Posterior cingulate gyrus (tissue), 11 donors: ENCODE measurements at places on chromosomes 6 and 20.

GRCh38 chr6:168145747-168146596 is 67.0 kb upstream of the FRMD1 start:
- DNase-seq: no peak

DNA sequence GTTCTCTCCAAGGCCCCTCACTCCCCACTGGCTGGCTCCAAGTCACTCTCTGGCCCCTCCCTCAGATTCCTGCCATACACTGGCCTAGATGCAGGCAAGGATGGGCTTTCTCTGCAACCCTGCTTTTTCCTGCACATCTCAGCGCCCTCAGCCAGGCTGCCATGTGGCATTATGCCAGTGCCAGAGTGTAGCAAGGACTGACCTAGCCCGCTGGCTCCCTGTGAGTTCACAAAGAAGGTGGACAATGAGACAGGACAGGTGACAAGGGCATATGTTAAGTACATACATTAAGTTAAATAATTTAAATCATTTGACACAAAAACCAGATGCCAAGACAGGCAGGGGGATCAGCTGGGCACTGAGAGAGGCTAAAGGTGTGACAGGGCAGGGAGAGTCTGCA is 394.6 kb downstream of the ZFAND3 start:
- DNase-seq: no peak

DNA sequence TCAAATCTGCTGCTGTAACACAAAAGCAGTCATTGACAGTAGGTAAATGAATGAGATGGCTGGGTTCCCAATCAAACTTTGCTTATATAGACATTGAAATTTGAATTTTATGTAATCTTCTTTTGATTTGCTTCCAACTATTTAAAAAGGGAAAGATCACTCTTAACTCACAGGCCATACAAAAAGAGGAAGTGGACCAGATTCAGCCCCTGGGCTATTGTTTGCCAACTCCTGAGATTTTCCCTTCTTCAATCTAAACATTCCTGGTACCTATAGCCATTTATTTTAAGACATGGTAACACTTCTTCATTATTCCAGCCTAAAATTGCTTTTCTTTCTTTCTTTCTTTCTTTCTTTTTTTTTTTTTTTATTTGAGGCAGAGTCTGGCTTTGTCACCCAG is 260.6 kb downstream of the TFAP2A start:
- no peak for DNase-seq

- DNase-seq: no peak
Observed at GRCh38 chr6:30725713-30726505, 5.8 kb downstream of the TUBB start.

- DNase-seq: no peak
Observed at GRCh38 chr6:113529879-113530278, 327.3 kb upstream of the MARCKS start.

DNA sequence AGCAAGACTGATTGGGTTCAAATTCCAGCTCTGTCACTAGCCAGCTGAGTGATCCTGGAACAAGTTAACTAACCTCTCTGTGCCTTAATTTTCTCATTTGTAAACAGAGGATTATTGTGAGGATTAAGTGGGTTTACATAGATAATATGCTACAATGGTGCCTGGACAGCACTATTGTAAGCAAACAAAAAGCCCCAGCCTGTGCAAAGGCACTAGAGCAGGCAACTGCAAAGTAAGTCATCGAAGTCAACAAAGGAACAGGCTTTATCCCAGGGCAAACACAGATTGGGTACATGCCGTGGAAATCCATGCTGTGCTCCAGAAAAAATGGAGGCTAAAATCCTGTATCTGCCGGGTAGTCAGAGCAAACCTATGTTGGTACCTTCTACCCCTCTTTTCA is 43.2 kb upstream of the CTNNBL1 start:
- no peak for DNase-seq

- no peak for DNase-seq
Observed at GRCh38 chr6:53189554-53189953, 40.9 kb upstream of the GCM1 start.

GRCh38 chr6:308768-309167 is 16.5 kb downstream of the DUSP22 start:
- no peak for DNase-seq

GRCh38 chr6:148811459-148811858 is 64.6 kb downstream of the UST start:
- DNase-seq: no peak

DNA sequence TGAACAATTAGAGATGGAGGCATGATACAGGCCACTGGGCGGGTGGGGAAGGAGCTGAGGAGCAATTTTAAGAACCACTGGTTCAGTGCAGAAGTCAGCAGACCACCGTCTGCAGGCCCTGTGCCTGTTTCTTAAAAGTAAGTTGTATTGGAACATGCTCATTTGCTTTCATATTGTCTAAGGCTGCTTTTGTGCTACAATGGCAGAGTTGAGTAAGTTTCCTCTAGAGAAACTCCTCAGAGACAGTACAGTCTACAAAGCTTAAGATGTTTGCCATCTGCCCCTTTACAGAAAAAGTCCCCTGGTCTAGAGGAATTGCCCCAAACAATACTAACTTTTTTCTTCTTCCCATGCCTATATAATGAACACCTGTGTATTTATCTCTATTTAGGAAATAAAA is 28.5 kb upstream of the UBE2J1 start:
- no peak for DNase-seq

GRCh38 chr6:57159127-57159526 is 13.0 kb upstream of the BAG2 start:
- no peak for DNase-seq

- DNase-seq: no peak
Observed at GRCh38 chr20:2752567-2753460, 47.6 kb downstream of the CPXM1 start.
